Esophagus muscularis mucosa (tissue), 4 donors: ENCODE measurements at places on chromosomes 4 and X. TPM values are rescaled to one million over a fixed set of nuclear protein-coding genes. Genes with fewer than 3 reads are reported as not detected.

DNA sequence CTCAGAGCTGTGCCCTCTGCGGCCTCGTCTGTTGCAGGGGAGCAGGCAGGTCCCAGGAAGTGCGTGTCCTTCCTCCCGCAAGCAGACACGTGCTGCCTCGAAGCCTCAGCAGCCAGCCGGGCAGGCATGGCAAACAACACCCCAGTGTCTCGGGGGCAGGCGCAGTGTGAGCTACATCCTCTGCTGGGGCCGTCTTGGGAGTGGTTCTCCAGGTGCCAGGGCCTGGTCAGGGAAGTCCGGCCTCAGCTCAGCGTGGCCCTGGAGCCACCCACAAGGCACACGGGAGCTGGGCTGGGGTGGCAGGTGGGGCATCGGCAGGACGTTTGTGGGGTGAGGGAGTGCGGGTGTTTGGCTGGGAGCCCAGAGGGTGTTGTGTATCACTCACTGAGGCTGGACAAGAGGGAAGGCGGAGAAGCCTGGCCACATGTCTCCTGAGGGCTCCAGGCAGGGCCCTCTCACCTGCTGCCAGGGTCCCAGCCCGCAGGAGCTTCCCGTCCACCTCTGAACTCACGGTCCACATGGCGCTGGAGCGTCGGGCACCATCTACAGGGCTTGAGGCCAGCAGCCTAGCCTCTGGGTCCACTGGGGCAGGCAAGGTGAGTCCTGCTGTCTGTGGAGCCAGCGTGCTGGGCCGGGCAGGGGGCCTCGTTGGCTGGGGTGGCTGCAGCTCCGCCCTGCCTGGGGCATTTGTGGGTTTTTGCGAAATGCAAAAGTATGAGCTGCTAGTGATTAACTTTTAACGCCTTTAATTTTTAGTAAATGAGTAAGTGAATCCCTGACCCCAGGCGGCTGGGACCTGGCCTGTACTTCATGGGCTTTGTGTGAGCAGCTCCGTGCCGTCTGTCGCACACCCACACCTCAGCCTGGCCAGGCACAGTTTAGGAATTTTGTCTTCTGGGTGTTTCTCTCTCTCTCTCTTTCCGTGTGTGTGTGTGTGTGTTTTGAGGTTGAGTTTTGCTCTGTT lies 17.3 kb upstream of the UVSSA start:
- DNase-seq, result no peak

GABRQ gene
- total RNA-seq, result not detected

FMR1 gene
- total RNA-seq, result 27.5 TPM

CXCL9 gene
- total RNA-seq, result 0.11 TPM
